Stimulated activated CD8-positive, alpha-beta memory T cell treated with anti-CD3 and anti-CD28 coated beads, Interleukin-12 subunit alpha, Interleukin-12 subunit beta, amount 100 ng/mL, for 4 hours (primary cell): ENCODE measurements at places on chromosomes 2 and 18.

DNA sequence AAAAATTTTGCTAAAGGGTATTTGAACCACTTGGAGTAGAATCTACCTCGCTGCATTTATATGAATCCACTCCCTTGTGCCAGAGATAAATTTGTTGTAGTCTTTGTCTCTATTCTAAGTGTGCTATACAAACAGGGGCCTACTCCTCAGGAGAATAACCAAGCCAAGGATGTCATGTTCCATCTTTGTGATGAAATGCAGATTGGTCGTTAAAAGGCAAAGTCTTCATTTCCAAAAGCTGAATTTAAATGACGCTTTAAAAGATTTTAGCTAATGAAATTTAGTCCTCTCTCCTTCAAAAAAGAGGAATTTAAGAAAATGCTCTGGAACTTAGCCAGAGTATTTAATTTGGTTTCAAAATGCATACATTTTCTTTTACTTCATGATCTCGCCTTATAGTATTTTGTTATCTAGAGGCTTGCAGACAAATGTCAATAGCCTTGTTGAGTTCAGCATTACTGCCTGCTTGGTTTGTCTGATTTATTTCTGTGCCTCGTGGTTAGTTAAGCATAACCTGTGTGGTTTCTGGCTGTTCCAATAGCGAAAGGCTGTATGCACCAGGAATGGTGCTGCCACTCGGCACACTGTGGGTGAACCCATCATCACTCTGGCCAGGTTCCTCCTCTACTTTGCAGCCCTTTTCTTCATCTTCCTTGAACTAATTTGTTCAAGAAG, 417.6 kb downstream of the ZNF521 start:
- no peak for DNase-seq

DNA sequence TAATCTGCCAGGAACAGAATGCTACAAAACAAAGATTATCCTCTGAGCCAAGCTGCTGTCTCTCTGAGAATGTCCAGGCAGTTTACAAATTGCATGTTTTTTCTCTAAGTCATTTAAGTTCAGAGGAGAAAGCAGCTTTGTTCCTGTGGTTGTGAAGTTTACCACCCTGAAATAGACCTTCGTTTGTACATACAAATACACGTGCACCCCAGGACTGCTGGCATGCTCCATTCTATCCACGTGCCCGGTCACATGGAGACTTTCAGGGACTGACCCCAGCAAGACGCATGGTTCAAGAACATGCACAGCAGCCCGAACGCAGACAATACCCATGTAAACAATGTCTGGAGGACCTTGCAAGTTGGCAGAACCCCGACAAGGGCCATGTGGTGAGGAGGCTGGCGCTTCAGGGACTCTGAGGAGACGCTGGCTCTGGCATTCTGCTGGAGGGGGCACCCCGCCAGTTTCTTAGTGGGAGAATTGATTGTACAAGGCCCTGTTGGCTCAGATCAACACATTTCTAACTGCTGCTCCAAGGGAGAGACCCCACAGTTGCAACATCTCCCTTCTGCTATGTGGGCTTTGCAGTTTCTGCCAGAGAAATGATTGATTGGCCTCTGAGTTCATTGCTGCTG, 33.3 kb downstream of the FAM178B start:
- no peak for DNase-seq

- no peak for DNase-seq
Measured at GRCh38 chr2:45585267-45585861, 25.7 kb downstream of the SRBD1 start.

- DNase-seq = no peak
Measured at GRCh38 chr2:233369897-233370685, 15.8 kb downstream of the DGKD start.

DNA sequence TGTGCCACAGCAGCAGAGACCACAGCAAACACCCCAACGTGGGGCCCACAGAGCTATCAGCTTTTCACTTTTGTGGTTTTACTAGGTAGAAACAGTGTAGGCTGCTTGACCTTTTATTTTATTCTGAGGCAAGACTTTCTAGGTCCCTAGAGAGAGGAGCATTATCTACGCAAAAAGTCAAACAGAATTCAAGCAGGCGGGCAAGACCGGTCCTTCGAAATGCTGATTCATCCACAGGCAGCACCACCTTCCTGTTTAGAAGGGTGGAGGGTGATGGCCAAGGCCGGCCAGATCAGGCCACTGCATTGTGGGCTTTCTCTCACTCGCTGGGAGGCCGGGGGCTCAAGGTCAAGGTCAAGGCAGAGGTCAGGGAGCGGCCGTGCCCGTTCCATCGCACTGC, 573.0 kb downstream of the GALR1 start:
- no peak for DNase-seq

GRCh38 chr2:30871980-30872789, 64.9 kb upstream of the CAPN13 start:
- DNase-seq = no peak

DNA sequence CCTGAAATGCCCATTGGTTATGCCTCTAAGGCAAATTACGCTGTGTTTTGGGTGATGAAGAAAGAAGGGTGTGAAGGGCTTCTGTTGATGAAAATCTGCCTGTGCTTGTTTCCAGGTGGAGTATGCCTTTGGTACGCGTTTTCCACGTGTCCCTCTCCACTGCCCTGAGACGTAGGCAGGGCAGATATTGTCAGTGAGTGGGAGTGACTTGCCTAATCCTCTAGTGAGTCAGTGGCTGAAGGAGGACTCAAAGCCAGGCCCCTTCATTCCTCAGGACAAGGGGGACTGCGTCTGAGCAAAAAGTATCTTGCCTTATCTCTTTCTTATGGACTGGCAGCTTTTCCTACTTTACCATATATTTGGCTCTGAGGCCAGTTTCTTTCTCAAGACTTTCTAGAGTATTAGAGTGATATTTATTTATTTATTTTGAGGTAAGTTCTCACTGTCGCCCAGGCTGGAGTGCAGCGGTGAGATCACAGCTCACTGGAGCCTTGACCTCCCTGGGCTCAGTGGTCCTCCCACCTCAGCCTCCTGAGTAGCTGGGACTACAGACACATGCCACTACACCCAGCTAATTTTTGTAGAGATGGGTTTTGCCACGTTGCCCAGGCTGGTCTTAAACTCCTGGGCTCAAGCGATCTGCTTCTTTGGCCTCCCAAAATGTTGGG, 10.2 kb downstream of the RALB start:
- no peak for DNase-seq

GRCh38 chr2:28747714-28748113, 3.9 kb upstream of the PPP1CB start:
- no peak for DNase-seq

- DNase-seq = no peak
Measured at GRCh38 chr2:74191596-74192380, 6.6 kb upstream of the MTHFD2 start.

DNA sequence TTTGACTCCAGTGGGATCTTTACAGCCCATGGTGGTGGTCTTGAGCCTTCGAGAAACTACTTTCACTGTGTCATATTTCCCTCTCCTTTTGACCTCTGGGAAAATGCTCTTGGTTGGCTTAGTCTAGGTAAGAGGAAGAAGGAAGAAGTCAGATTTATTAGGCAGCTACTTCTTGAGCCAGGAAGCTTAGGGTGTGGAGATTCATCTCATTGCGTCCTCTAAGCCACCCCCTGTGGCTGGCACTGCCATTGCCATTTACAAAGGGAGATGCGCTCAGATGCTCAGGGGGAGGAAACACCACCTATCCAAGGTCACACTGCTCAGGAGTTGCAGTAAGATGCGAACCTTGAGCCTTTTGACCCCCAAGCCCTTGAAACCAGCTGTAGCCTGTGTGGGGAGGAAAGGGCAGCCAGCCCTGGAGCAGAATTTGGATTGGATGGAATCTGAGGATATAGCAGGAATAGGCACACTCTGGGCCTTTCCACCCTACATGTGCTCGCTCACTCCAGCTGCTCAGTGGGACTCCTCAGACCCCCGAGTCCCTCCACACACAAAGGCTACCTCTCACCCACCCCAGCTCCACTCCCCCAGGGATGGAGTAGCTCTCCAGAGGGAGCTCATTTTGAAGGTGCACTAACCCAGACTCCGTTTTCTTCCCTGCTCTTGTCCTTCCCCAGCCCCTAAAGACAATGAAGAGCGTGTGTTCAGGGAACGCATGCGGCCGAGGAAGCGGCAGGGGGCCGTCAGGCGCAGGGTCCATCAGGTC, 321.3 kb upstream of the EPAS1 start:
- no peak for DNase-seq

- DNase-seq = no peak
Measured at GRCh38 chr18:644395-645004, 13.0 kb upstream of the TYMS start.

DNA sequence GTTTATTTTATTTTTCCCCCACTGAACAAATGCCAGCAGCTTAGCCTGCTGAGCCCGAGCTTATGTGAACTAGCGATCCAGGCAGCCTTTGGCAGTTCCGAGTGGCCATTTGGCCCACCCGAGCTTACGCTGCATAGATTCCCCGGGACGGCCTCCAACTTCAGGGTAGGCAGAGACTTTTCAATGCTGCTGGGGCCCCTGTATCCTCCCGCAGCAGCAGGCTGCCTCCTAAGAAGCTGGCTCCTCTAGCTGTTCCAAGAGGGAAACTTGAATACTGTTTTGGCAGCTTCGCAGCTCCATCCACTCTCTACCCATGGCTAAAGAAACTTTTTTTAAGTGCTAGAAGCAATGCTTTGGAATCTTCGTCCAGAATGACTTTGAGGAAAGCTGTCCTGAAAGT, 295.2 kb downstream of the SS18 start:
- DNase-seq = no peak

- DNase-seq = no peak
Measured at GRCh38 chr2:129443865-129444739, 535.4 kb upstream of the RAB6C start.

DNA sequence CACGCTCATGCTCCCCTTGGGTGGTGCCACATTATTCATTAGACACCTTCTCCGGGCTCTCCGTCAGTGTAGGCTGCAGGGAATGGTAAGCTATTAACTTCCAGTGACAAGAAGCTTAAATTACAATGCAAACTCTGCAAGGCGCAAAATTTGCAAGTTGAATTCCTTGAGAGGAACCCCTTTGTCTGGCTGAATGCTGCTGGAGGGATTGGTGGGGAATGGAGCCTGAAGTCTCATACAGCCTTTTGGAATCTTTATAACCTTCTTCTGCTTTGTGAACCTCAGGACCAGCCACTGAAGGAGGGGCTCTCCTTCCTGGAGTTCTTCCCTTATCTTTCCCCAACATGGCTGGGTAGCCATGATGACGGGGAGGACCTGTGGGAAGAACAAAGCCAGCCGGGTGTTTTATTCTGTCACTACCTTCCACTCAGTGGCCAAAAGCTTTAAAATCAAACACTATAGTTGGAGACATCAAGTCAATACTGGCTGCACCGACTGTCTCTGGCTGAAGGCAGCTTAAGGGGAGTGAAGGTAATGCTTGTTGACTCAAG, 220.9 kb upstream of the EPHA4 start:
- no peak for DNase-seq

DNA sequence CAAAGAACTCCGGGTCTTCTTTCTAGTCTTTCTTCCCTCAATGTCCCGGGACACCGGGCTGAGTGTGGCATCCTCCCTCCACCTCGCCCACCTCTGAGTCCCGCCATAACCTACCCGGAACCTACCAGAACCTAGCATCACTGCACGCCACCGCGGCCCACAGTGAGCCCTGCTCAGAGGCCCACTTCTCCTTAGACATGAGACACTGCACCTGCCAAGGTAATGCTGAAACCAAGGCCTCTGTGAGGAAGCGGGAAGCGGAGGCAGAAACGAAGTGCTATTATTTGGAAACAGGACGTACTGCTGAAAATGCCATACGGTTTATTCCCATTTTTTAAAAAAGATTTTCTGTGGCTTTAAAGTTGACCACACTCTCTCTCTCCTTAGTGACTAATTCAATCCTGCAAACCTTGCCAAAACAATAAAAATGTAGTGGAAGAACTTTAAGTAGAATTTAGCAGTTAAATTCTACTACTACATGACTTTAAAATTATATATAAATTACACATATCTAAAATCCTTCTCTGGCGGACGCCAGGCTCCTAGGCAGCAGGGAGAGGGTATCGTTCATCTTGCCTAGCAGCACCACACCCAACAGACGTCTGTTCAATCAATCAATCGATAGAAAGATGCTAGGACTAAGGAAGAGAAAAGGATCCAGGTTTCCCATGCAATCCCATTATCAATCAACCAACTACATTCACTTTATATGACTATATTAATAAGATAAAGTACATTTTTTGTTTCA, 82.0 kb downstream of the ZNF516 start:
- DNase-seq = no peak

DNA sequence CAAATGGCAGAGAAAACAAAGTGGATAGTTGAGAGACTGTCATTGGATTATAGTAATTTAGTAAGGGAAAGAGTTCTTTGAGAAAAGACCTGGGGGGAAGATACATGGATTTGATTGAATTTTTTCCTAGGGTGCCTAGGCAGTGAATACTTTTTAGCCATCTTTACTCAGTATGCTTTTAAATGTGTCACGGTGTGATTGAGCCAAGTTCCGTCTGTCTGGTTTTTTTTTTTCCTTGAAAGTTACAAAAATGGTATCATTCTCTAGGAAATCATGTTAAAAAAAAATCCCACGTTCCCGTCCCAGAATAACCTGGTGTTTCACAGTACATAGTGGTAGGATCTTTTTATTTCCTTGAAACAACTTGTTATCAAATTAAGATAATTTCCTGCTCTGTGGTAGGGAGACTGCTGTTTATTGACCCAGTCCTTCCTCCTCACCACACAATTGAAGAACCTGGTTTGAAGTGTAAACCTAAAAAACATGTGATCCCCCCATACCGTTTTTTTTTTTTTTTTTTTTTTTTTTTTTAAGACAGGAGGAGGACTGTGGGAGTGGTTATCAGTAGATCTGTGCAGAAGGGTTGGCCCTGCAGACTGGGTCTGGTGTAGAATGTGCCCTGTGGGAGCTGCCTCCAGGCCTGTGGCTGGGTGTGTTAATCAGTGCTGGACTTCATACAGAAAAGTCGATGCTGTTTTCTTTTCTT, 55.1 kb downstream of the DGKD start:
- DNase-seq = no peak

GRCh38 chr2:62938126-62938525, 112.5 kb upstream of the OTX1 start:
- DNase-seq = no peak
